ENCODE measurements at places on chromosomes 7 and 10.

- no peak for DNase-seq
Measured at GRCh38 chr10:123567984-123568739, 98.0 kb upstream of the GPR26 start.

DNA sequence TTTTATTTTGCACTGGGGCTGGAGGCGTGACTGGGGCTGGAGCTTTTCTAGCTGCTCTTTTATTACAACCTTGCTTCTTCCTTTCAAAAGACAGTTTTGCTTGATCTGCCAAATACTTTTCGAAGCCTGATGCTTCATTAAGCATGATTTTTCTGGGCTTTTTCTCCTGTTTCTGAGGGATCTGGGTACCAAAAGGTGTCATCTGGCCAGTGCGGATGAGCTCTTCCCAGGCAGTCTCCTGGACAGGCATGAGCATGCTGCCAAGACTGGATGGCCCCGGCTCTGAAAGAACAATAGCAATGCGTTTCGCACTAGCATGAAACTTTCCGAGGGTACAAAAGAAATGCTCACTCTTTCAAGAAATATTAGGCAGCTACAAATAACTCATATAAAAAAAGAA, 14.4 kb downstream of the ERCC6 start:
- no peak for DNase-seq

DNA sequence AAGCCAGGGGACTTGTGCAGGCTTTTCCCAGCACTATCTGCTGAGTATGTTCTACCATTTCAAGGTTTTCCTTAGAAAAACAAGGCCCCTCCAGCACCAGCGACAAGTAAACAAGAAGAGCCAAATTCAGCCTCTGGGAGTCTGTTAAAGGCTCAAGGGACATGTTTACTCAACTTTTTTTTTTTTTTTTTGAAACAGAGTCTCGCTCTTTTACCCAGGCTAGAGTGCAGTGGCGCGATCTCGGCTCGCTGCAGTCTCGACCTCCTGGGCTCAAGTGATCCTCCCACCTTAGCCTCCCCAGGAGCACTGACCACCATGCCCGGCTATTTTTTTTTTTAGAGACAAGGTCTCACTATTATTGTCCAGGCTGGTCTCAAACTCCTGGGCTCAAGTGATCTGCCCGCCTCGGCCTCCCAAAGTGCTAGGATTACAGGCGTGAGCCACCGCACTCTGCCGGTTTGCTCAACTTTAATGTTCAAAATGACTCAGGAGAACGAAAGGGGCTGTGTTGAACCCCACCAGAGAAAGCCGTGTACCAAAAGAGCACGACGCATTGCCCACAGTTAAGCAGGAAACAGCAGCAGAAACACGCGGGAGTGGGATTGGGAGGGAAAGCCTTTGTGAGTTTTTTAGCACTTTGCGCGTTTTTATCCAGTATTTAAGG, 772 bp downstream of the PRDX3 start:
- no peak for DNase-seq

DNA sequence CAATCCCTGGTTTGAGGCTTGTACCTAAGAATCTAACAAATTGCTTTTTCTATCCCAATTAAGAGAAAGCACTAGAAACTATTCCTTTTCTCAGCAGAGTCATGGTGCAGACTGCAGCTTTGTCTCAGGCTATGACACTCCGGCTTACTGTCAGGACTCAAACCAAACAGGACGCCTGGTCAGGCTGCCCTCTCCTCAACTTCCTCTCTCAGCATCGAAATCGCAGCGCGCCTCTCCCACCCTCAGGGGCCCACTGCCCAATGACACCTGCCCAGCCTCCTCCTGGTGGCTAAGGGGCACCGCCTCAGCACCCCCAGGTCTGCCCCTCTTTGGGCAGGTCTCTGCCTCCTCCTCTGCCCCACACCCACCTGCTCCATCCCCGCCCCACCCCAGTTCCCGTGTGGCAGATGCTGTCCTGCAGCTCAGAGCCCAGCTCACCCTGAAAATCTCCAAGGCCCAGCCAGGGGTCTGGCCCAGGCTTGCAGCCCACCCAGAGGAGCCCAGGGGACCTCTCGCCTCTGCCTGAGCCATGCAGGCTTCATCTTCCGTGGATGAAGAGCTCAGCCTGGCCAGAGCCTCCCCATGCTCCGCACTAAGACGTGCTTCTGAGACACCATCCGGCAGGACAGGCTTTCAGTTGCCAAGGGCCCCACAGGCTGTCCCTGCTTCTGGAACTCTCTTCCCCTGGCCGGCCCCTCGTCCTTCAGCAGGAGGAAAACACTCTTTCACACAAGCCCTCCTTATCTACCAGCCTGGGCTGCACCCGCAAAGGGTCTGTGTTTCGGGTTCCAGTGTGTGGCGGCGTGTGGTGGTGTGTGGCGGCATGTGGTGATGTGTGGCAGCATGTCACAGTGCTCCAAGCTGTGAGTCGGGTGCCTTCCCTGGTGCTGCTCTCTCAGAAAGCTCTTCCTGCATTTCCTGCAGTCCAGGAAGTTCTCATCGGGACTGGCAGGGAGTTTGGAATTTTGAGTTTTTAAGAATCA, 16.4 kb upstream of the PTPRN2 start:
- peak; percentile 49 for DNase-seq

- DNase-seq = no peak
Measured at GRCh38 chr7:26534649-26535482, 243.2 kb downstream of the SNX10 start.

- DNase-seq = no peak
Measured at GRCh38 chr10:96584474-96584873, 2.3 kb downstream of the TM9SF3 start.

DNA sequence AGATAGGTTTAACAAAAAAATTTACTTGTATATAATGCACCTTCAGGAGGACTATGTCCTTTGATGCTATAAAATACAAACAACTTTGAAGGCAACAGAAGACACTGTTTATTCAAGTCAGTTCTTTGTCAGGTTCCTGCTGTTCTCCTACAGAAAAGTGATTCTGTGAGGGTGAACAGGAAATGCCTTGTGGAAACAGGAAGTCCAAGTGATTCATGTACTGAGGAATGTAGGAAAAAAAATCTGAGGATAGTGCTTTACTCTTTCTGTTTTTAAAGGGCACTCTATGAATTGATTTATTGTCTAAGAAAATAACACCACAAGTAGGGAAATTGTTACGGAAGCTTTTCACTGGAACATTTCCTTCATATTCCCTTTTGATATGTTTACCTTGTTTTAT, 171.9 kb downstream of the HDAC9 start:
- DNase-seq = no peak

DNA sequence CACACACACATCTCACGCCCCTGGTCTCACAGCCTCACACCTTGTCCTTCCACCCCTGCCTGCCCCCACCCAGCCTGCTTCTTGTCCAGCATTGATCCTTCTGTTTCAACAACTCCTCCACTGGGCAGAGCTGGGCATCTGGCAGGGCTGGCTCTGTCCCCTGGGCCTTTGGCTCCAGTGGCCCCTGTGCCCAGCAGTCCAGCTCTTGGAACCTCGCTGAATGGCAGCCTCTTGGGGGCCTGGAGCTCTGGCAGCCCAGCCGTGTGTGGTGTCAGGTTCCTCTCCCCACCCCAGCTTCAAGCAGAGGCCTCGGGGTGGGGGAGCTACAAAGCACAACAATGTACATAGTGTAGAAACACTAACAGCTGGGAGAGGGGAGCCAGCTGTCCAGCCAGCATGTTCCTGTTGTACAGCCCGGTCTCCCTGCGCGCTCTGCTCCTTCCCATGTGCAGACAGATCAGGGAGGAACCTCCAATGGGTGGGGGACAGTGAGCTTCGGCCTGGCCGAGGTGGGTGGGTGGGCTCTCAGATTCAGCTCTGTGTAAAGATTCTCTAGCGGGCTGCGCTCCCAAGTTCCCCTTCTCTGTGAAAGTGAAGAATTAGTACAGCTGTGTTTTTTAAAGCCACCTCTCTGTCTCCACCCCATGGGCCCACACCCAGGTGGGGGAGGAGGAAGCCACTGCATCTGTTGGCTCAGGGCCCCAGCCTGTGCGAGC, 19.4 kb downstream of the ZMIZ2 start:
- DNase-seq = no peak

GRCh38 chr10:70404787-70405036, 767 bp downstream of the EIF4EBP2 start:
- DNase-seq = no peak

GRCh38 chr7:36040679-36041078, 112.4 kb upstream of the EEPD1 start:
- DNase-seq = no peak

GRCh38 chr7:2450198-2451107, 25.7 kb downstream of the GRIFIN start:
- DNase-seq = no peak

DNA sequence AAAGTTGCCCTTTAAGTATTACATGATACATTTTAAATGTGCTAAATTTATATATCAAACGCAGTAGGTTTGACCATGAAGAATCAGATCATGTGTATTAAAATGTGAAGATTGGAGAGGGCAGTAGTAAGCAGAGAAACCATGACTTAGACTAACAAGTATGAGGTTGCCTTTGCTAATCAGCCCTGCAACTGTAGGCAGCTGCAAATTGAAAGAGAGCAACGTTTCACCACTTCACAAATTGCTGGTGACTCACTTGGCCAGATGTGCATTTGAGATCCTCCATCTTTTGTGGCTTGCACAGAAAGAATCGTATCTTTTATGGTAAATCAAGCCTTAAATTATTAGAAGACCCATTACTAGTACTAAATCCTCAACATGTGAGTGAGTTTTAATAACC, 10.1 kb upstream of the SEMA3A start:
- no peak for DNase-seq
